NCI-H524 (cell line): ENCODE measurements at places on chromosomes 1 and 21.

DNA sequence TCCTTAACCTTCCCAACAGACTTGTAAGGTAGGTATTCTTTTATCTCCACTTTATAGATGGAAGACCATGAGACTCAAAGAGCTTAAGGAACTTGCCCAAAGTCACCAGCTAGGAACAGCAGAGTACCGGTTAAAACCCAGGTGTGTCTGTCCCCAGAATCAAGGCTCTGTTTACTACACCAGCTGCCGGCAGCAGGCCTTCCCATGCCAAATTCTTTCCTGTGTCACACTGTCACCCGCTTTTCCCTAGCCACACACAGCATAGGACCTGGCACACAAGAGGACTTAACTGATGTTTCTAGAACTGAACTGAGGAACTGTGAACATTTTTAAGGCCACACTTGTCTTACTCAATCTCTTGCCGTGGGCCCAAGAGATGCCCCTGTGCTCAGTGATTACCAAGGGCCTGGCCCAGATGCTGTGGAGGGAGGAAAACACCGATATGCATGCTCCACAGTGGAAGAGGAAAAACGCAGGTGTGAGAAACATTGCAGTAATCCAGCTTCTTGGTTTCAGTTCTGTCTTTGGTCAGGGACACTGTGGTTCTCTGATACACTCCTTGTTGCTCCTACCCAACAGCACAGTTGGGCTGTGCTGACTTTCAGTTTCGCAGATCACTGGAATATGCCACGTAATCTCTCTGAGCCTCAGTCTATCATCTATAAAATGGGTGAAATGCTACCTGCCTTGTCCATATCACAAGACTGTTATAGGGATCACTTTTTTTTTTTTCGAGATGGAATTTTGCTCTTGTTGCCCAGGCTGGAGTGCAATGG, 13.9 kb upstream of the LY9 start:
- DNase-seq: no peak

GRCh38 chr1:66175581-66175980, 358.4 kb upstream of the SGIP1 start:
- DNase-seq: no peak

DNA sequence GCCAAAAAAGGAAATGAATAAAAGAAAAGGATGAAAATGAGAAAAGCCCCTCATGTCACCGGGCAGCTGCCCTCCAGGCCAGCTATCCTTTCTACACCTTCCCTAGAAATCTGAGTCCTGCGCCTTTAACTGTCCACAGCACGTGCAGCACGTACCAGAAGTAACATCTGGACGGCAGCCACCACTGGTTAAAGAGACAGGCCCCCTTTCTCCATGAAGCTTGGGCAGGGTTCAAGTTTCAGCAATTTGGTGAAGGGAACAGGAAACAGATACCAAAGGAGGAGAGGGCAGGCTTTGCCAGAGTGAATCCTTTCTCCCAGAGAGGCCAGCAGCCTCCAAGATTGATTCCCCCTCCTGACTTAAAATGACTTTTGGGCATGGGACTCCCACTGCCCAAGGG, 3.6 kb upstream of the KIAA2013 start:
- no peak for DNase-seq

GRCh38 chr1:204079608-204079999, 6.7 kb downstream of the SOX13 start:
- DNase-seq: no peak

GRCh38 chr1:231351816-231352215, 13.7 kb downstream of the SPRTN start:
- DNase-seq: no peak

GRCh38 chr1:151479462-151479861, 20.2 kb upstream of the POGZ start:
- DNase-seq: no peak

DNA sequence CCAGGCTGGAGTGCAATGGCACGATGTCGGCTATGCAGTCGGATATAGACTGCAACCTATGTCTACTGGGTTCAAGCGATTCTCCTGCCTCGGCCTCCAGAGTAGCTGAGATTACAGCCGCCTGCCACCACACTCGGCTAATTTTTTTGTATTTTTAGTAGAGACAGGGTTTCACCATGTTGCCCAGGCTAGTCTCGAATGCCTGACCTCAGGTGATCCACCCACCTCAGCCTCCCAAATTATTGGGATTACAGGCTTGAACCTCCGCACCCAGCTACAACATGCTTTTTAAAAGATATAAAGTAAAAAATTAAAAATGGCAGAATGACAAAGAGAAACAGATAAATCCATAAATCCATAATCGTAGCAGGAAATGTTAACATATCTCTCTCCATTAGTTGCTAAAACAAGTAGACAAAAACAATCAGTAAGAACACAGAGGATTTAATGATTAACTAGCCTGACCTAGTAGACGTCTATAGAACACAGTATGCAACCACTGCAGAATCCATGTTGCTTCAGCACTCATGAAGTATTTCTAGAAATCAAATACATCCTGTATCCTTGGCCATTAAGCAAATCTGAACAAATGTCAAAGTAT, 59.9 kb upstream of the SPOCD1 start:
- no peak for DNase-seq

- no peak for DNase-seq
These were observed 1613.6 kb upstream of the PRMT6 start for GRCh38 chr1:105442901-105443300.

GRCh38 chr1:157044326-157044725, 1.2 kb downstream of the ARHGEF11 start:
- DNase-seq: no peak

- no peak for DNase-seq
These were observed 30.9 kb downstream of the SKI start for GRCh38 chr1:2258996-2259395.

DNA sequence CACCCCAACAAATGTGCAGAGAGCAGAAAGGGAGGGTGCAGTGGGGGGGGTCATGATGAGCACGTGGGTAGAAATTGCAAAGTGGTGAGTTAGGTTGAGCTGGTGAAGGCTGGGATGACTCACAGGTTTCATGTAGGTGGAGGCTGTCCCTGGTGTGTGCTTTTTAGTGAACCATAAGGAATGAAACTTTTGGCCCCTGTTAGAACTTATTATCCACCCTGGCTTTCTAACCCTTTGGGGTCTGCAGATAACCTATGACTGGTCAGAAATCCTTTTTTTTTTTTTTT, 46.9 kb downstream of the DOP1B start:
- no peak for DNase-seq

DNA sequence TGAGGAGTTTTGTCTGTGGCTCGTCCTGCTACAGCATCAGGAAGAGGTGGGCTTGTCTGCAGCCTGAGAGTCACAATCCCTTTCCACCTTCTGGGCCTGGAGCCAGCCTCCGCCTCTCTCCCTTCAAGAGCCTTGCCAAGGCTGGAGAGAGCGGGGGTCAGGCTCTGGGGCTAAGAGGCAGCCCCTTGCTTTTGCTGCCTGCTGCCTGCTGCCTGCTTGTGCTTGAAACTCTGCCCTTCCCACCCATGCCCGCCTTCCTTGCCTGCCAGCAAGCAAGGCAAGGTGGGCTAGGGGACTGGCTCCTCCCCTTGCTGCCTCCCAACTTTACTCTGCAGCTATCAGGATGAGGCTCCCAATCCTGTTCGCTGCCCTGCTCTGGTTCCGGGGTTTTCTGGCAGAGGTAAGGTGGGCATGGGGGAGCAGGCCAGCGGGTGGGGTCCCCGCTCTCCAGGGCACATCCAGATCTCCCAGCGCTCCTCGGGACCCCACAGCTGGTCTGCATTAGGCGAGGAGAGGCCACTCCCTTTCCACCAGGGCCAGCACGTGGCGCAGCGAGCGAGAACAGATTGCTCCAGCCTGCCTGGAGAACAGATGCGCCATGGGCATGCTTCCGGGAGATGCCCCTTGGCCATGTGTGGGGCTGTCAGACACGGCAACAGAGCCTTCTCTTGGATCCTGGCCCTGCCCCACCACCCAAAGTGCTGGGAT, 7.5 kb upstream of the PTPN7 start:
- DNase-seq: peak; percentile 89

GRCh38 chr1:39474810-39475209, 16.6 kb upstream of the BMP8A start:
- no peak for DNase-seq

DNA sequence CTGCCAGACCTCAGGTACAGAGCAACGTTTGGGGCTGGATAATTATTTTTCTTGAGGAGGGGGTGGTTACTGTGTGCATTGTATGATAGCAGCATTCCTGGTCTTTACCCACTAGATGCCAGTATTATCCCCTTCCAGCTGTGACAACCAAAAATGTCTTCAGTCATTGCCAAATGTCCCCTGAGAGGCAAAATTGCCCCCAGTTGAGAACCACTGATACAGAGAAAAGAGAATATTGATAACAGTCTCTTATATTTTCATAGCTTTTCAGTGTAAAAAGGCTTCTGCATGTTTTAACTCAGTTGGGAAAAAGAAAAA, 51.8 kb upstream of the SYT14 start:
- no peak for DNase-seq

GRCh38 chr1:197937892-197938291, 20.7 kb downstream of the LHX9 start:
- DNase-seq: no peak

DNA sequence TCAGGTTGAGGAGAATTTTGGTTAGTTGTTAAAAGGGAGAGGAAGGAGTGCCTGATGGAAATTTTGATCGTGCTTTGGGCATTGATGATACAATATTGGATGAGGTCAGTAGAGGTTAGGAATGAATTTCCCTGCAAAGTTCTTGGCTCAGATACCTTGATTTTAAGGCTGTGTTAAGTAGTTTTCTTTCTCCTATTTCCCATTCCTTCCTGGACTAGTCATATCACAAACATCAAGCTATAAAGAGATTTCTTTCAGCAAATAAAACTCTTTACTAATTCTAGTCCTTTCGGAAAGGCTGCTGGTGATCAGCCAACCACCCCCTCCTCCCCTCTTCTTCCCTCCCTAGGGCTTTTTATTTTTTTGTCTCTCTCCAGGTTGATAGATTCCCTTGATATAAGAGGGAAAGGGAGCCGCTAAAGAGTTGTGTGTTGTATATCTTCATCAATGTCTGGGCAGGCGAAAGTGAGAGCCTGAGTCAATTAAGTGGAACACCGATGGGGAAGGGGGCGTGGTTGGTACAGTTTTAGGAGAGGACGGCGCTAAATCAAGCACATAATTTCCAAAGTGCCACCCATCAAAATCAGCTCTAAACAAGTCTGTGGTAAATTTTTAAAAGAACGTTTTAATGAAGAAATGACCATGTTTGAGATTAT, 100.1 kb upstream of the PLXNA2 start:
- DNase-seq: no peak
